ENCODE measurements at places on chromosomes 5 and 9.
A peak's percentile ranks its signal among the peaks of the same experiment; 100 is the strongest.

DNA sequence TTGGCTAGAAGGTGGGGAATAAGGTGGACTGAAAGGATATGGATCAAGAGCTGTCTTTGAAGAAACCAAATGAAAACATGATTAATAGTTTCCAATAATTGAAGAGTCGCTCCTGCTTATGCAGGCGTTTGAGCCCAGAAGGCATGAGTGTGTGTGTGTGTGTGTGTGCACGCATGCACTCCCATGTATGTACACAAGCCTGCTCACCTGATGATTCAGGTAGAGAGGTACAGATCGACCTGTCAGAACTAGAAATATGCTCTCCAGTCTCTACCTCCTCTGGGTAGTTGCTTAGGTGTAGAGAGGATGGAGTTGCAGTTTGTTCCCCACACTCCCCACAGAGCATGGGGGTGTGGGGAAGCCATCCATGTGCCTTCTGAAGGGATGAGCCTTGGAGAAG lies 1.1 kb upstream of the FGF1 start:
- DNase-seq, result no peak

- DNase-seq, result no peak
Observed at GRCh38 chr5:10874541-10874940, 113.5 kb upstream of the DAP start.

DNA sequence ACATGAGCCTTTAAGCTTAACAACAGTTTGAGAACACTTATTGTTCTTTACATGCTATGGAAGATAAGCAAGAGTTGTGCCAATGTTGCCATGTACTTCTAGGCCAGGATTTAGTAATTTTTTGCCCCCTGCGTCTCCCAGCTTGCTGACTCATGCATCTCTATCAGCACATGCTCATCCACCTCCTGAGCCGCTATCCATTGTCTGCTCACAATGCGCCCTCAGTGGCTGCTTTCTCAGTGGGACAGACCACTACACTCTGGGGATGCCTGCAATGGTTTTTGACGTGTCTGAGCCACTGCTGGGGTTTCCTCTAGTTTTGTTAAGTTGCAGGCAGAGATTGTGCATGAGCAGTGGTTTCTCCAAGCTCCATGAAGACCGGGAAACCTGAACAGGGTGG lies 50.9 kb upstream of the PHF2 start:
- no peak for DNase-seq

DNA sequence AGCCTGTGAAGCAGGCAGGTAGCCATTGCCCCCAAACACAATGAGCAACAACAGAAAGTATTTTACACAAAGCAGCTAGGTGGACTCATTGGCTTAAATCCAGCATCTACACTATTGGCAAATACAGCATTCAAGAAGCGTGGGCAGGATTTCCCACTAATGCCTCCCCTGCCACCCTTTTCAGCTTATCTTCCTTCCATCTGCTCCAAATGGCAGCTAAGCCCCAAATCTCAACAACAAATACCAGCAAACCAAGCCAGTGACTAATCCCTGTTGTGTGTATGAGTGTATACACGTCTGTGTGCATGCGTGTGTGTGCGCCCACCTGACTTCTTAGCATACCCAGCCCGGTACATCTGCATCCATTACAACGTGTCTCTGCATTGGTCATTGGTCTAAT lies 151.2 kb upstream of the WWC1 start:
- no peak for DNase-seq

- peak; percentile 97 for DNase-seq
Observed at GRCh38 chr9:79610791-79611614, 39.2 kb downstream of the TLE4 start.

- peak; percentile 84 for DNase-seq
Observed at GRCh38 chr5:143205386-143205785, 198.1 kb downstream of the NR3C1 start.

DNA sequence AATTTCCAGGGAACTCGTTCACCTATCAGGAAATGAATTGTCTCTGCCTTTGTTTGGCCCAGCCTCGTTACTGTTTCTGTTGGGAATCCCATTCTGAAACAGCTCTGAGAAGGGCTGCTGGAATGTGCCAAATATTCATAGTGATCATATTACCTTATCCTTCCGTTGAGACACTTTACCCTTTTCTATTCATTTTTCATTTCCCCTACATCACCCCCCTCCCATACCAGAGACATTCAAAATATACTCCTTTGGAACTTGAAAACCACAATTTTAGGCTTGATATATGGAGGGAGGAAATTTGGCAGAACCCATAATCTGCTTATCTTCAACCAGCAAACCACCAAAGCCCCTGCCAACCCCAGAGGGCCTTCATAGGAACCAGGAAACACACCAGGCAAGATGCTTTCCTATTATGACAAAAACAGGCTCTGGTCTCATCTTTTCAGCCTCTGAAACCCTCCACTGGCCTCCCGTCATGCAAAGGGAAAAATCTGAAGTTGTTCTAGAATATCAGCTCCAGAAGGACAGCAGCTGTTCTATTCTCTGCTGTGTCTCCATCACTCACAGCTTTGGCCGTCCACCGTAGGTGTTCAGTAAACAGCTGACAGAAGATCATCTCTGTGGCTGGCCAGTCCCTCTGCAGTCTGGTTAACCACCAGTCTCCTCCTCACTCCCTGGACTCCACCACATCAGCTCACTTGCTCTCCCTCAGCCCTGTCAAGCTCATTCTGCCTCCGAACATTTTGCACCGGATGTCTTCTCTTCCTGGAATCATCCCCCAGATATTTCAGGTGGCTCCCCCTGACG lies 217.2 kb upstream of the WWC1 start:
- no peak for DNase-seq

- no peak for DNase-seq
Observed at GRCh38 chr9:98719055-98719454, 10.3 kb upstream of the GABBR2 start.

GRCh38 chr9:109455861-109456260 lies 42.2 kb downstream of the PTPN3 start:
- DNase-seq, result no peak

DNA sequence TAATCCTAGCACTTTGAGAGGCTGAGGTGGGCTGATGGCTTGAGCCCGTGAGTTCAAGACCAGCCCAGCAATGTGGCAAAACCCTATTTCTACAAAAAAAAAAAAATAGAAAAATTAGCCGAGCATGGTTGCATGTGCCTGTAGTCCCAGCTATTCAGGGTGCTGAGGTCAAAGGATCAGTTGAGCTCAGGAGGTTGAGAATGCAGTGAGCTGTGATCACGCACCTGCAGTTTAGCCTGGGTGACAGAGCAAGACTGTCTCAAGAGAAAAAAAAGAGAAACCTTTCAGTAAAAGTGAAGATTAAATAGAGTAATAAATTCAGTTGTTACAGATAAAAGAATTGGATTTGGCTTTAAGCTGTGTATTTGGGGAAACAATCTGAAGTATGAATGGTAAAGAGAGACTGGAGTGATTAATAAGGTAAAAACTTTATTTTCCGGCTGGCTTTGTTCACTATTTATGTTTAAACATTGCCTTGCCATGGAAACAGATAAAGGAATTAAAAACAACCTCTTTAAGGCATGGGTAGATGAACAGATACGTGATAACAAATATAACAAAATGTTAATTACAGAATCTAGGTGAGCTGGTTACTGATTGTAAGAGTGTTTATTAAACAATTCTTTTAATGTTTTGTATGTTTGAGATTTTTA lies 56.0 kb upstream of the PCAT7 start:
- no peak for DNase-seq

DNA sequence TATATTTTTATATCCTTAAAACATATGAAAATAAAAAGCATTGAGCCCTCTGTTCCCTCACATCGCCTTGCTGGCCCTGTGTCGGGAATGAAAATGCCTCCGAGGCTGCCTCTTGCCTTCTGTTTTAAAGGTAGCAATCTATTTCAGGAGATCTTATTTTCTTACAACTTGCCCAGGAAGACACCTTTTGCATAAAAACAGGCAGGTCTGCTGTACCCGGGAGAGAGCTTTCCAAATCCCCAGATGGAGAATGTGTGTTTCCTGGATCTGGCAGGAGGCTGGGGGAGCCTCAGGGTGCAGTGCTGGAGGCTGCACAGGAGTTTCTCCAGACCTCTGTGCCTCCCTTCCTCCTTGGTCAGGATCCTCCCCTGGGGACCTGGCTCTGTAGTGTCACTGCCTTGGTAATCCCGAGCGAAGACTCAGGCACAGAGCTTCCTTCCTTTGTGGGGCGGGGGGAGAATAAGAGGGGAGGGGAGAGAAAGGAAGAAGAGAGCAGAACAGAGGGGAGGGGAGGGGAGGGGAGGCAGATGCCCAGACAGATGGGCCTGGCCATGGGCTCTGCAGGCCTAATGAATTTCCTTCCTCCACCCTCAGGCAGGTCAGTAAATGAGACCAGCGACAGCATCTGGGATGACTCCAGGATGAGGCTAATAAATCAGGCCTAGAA lies 104.0 kb upstream of the BOD1 start:
- no peak for DNase-seq
